ENCODE measurements at places on chromosomes 2 and 18.

- no peaks in the 10 kb centered on the region for H3K27me3 ChIP-seq
- H3K4me3 ChIP-seq: no peak overlapping the region
- H3K4me1 ChIP-seq: no peaks in the 10 kb centered on the region
- DNase-seq: no peak
- H3K36me3 ChIP-seq: no peaks in the 10 kb centered on the region
Measured at GRCh38 chr2:176574484-176575236, 305.4 kb downstream of the MTX2 start.

- H3K27me3 ChIP-seq: no peaks in the 10 kb centered on the region
- no peak overlapping the region for H3K4me3 ChIP-seq
Measured at GRCh38 chr2:197167608-197168314, 142.8 kb downstream of the ANKRD44 start.

DNA sequence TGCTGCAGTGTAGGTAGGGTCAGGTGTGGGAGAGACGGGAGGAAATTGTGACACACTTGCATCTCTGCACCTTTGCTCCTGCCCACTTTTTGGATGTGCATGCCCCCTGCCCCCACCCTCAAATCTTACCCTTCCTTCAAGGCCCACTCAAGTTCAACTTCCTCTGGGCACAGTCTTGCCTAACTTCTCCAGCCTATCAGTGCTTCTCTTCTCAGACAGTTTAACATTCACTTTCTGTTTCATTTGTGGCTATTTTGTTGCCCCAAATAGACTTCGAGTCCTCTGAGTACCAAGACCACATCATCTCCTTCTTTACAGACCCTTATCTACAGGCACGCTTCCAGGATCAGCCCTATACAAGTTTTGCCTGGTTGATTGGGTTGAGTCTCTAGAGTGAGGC is 2.7 kb downstream of the ST8SIA5 start:
- no peak overlapping the region for H3K4me3 ChIP-seq
- H3K4me1 ChIP-seq: peaks cover 2% of the 10 kb centered on the region
- H3K36me3 ChIP-seq: no peaks in the 10 kb centered on the region
- H3K27me3 ChIP-seq: peaks cover 56% of the 10 kb centered on the region
- H3K27ac ChIP-seq: no peak overlapping the region

GRCh38 chr2:125696560-125696959 is 959.4 kb upstream of the GYPC start:
- H3K4me1 ChIP-seq: no peaks in the 10 kb centered on the region
- H3K27ac ChIP-seq: no peak overlapping the region
- H3K4me3 ChIP-seq: no peak overlapping the region
- DNase-seq: no peak

DNA sequence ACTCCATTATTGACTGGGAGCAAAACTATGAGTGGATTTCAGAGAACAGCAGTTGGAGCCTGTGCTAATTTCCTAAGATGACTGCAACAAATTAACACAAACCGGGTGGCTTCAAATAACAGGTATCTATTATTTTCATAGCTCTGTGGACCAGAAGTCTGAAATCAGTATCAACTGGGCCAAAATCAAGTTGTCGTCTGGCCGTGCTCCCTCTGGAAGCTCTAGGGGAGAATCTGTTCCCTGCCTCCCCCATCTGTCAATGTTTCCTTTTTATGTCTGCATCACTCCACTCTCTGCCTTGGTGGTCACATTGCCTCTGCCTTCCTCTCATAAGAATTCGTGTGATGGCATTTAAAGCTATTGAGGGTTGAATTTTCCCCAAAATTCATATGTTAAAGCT is 269.8 kb downstream of the TMX3 start:
- no peaks in the 10 kb centered on the region for H3K36me3 ChIP-seq
- no peak overlapping the region for H3K4me3 ChIP-seq
- H3K4me1 ChIP-seq: peaks cover 11% of the 10 kb centered on the region
- no peaks in the 10 kb centered on the region for H3K27me3 ChIP-seq
- no peak overlapping the region for H3K27ac ChIP-seq

DNA sequence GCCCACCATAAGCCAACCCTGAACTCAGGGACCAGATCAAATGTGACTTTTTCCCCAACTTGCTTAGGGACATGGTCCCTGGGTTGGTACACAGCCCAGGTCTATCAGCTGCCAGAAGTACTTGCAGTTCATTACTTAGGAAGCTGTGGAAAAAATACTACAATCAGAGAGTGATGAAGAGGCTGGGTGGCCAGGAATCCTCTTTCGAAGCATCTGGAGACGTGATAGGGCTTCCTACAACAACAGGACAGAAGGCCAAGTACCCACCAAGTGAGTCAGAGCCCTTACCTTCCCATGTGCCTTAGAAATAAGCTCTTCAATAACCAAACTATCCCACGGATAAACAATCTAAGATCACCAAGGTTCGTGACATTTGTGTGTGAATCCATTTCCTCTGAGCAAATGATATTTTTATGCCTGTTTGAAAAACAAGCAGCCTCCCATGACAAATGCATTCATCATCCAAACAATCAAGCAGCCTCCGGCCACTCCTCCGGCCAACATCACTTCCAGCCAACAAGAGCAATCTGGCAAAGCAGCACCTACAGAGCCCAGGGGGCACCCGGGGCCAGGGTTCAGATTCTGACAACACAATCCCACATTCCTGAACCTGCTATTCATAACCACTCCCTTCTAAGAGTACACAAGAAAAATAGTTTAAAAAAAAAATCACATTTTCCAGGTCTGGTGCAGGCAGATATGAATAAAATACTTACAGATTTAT is 26.4 kb downstream of the TBC1D8 start:
- no peak overlapping the region for H3K4me3 ChIP-seq
- peak; percentile 76 for DNase-seq
- H3K27me3 ChIP-seq: no peaks in the 10 kb centered on the region
- peaks cover 18% of the 10 kb centered on the region for H3K4me1 ChIP-seq

Measured in IMR-90 (cell line).